ENCODE measurements at places on chromosomes 16 and 17.

- no peak for DNase-seq
Measured at GRCh38 chr17:79834565-79835469, 4.4 kb downstream of the CBX4 start.

GRCh38 chr17:27525316-27525715, 69.1 kb downstream of the KSR1 start:
- DNase-seq, result no peak

- DNase-seq, result no peak
Measured at GRCh38 chr17:76657505-76658241, 14.1 kb upstream of the ST6GALNAC1 start.

GRCh38 chr17:7001318-7001961, 5.6 kb downstream of the ALOX12 start:
- peak; percentile 50 for DNase-seq

GRCh38 chr16:21698169-21699032, 34.6 kb downstream of the OTOA start:
- no peak for DNase-seq

DNA sequence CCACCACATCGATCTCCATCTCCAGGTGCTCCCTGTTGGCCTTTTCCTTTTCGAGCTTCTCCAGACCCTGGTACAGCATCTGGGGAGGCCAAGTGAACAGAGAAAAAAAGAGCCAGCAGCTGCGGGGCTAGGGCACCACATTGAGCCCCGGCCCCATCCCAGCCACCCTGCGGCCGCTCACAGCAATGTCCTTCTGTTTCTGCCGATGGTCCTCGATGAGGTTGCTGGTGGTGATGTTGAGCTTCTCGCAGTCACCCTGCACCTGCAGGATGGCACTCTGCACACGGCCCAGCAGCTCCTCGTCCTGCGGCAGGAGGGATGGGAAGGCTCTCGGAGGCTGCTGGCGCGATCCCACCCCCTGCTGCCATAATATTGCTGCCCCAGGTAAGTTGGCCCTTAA, 15.5 kb downstream of the UBALD2 start:
- DNase-seq, result no peak

DNA sequence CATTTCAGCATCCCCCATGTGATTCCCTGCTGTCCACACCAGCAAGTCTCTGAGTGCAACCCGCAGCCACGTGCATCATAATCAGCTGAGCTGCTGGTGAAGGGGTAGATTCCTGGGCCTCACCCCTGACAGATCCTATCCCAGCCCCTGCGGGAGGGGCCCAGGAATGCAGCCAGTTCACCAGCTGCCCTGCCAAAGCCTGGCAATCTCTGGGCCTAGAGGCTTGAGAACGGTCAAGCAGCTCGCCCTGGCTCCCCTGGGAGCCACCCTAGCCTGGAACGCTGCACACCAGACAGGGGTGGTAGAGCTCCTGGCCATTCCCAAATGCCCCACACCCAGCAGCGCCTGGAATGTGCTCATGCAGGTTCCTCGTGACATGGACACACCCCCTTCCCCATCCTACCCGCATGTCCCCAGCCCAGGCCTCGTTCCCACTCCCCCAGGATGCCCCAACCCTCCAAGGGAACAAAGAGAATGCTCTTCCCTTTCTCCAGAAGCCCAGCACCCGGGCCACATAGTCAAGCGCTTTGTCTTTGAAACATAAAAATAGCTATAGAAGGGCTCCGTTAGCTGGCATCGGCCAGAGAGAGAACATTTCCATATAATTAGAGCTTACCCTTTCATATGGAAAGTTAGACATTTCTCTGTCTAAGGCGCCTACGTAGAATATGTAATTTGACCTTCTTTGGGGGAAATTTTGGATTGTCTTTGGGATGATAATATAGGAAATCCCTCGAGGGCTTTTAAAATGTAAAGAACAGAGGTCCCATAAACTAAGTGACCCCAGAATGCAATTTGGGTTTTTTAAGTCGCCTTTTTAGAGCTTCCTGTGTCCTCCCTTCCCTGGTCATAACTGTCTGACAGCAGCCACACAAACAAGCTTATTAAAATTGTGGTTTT, 3.4 kb downstream of the CEP295NL start:
- DNase-seq, result no peak

GRCh38 chr16:27235055-27235937, 32.0 kb downstream of the KDM8 start:
- DNase-seq, result peak; percentile 66

All from stimulated activated CD4-positive, alpha-beta T cell treated with anti-CD3 and anti-CD28 coated beads, Interleukin-4, amount 100 ng/mL, for 48 hours (primary cell).